ENCODE measurements at places on chromosomes 6 and 20.

DNA sequence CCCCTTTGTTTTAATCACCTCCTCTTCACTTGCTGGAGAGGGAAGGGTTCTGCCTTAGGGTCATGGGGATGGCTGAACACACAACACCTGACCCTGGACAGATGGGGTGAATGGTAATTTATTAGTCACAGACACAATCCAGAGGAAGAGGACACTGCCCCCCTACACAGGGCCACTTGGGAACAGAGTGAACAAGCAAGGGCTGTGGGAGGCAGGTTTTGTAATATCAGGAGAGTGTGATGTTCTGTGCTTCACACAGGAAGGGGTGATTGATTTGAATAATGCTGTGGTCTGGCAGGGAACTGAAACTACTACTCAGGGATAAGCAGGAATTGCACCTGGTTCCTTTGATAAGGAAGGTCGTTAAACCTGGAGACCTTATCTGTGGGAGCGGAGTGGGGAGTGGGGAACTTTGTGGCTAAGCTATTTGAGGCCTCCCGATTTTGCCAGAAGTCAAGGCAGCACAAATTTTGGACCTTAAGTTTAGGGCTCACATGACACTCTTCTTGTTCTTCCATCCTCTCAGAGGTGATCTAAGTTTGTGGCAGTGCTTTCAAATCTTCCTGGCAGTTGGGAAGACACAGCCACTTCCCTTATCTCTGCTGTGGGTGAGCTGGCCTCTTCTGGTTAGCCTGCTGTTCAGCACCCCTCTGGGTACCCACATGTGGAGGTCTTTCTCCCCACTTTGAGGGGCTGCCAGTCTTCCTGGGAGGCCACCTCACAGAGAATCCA, 77.8 kb downstream of the CD164 start:
- no peaks in the 10 kb centered on the region for H3K4me1 ChIP-seq
- H3K36me3 ChIP-seq = no peaks in the 10 kb centered on the region
- no peak overlapping the region for H3K27ac ChIP-seq
- no peaks in the 10 kb centered on the region for H3K27me3 ChIP-seq

GRCh38 chr20:20076297-20077065, 24.1 kb downstream of the CFAP61 start:
- no peak for DNase-seq
- no peaks in the 10 kb centered on the region for H3K4me1 ChIP-seq
- no peaks in the 10 kb centered on the region for H3K36me3 ChIP-seq

GRCh38 chr6:82030761-82031503, 216.6 kb downstream of the IBTK start:
- H3K27me3 ChIP-seq = no peaks in the 10 kb centered on the region
- H3K27ac ChIP-seq = no peak overlapping the region
- no peaks in the 10 kb centered on the region for H3K36me3 ChIP-seq
- DNase-seq = no peak

DNA sequence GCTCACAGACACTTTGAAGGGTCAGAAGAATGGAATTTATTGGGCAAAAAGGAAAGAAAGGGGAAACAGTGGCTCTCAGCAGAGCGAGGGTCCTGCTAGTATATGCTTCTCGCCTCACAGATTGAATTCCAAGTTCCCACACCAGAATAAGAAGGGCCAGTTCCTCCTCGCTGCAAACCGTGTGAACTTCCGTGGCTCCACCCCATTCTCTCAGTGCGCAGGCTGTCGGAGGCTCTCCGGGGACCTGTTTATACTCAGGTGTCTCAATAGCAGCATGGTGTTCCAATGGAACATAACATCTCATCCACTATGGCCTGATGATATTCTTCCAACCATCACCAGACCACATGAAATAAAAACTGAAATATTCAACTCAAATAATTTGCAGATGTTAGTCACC, 4.6 kb downstream of the SAMD3 start:
- no peak overlapping the region for H3K4me3 ChIP-seq
- no peak overlapping the region for H3K27ac ChIP-seq
- no peaks in the 10 kb centered on the region for H3K27me3 ChIP-seq
- no peaks in the 10 kb centered on the region for H3K36me3 ChIP-seq

DNA sequence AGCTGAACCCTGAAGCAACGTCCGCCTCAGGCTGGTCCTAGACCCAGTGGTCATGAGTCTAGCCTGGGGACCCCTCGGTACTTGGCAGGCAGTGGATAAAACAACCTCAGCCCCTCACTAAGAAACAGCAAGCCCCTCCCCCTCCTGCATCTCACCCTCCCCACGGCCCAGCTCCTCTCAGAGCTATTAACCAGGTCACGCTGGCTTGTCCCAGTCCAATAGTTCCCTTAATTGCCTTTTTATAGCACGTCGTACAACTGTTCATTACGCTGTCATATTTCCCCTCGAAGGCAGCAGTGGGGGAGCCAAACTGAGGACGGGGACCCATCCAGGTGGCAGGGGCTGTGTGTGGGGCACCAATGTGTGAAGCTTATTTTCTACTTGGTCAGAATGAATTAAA, 8.6 kb upstream of the SLC32A1 start:
- no peak overlapping the region for H3K27ac ChIP-seq
- peaks cover 12% of the 10 kb centered on the region for H3K27me3 ChIP-seq
- no peak for DNase-seq
- H3K4me3 ChIP-seq = no peak overlapping the region
- H3K36me3 ChIP-seq = no peaks in the 10 kb centered on the region

GRCh38 chr6:25370178-25371036, 91.2 kb downstream of the CARMIL1 start:
- no peaks in the 10 kb centered on the region for H3K36me3 ChIP-seq
- no peak for DNase-seq
- H3K4me3 ChIP-seq = no peak overlapping the region
- no peak overlapping the region for H3K27ac ChIP-seq

GRCh38 chr20:14853079-14853478, 515.7 kb upstream of the FLRT3 start:
- no peaks in the 10 kb centered on the region for H3K27me3 ChIP-seq
- no peak overlapping the region for H3K4me3 ChIP-seq
- no peak for DNase-seq
- no peaks in the 10 kb centered on the region for H3K36me3 ChIP-seq

DNA sequence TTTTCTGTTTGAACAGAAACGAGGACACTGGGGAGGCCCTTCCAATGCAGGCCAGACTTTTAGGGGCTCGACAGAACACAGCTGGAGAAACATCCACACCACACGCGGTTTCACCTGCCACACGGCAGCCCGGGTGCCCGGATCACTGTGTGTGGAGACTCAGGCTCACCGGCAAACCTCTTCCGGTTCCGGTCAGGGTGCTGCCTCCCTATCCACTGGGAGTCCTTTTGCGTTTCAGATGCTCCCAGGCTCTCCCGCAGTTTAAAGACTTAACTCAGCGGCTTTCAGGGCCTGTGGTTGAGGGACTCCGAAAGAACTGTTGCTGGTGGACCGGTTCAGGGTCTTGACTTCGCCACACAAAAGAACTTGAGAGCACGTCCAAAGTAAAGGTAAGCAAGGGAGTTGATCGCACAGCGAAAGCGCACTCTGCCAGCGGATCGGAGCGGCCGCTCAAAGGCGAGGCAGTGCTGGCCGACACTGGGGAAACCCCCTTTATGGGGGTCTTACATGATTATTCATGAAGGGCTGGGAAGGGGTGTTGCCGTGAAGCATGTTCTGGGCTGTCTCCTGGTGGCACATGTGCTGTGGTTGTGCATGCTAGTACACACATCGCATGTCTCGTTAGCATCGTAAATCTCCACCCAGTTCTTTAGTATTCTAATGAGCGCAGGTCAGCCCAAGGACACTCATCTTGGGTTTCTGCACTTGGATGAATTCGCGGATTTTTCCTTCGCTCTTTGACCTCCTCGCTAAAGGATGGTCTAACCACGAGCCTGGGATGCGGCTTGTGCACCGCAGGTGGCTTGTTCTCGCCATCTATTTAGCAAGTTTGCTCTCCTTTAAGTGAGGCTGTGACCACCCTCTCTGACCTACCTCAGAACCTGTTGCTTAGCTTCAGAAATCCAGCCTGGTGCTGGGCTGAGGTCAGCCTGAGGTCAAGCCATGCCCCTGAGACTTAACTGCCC, 180.3 kb downstream of the CDH26 start:
- H3K27ac ChIP-seq = no peak overlapping the region
- DNase-seq = peak; percentile 35
- no peaks in the 10 kb centered on the region for H3K27me3 ChIP-seq
- peaks cover 28% of the 10 kb centered on the region for H3K4me1 ChIP-seq

GRCh38 chr6:42846505-42846904, 32.9 kb upstream of the RPL7L1 start:
- no peaks in the 10 kb centered on the region for H3K4me1 ChIP-seq
- no peaks in the 10 kb centered on the region for H3K36me3 ChIP-seq
- no peaks in the 10 kb centered on the region for H3K27me3 ChIP-seq
- no peak for DNase-seq
- no peak overlapping the region for H3K27ac ChIP-seq

- H3K27me3 ChIP-seq = no peaks in the 10 kb centered on the region
- no peaks in the 10 kb centered on the region for H3K36me3 ChIP-seq
- no peak overlapping the region for H3K4me3 ChIP-seq
- H3K27ac ChIP-seq = no peak overlapping the region
These were observed 16.2 kb upstream of the ADRM1 start for GRCh38 chr20:62286493-62287064.

DNA sequence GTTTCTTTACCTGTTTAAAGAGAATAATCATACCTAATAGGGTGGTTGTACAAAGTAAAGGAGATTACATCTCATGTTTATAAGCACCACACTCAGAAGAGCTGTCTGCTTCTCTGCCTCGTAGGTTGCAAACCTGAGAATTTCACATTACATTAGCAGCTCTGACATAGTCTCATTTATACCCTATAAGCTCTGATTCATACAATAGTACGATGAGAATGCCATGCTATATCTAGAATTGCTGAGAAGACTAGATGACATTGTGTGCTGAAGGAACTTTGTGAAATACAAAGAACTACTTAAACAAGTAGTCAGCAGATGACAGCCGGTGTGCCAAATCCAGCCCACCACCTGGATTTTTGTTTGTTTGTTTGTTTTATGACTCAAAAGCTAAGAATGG, 121.2 kb downstream of the ADAT2 start:
- H3K4me3 ChIP-seq = no peak overlapping the region
- no peak for DNase-seq
- no peaks in the 10 kb centered on the region for H3K27me3 ChIP-seq

DNA sequence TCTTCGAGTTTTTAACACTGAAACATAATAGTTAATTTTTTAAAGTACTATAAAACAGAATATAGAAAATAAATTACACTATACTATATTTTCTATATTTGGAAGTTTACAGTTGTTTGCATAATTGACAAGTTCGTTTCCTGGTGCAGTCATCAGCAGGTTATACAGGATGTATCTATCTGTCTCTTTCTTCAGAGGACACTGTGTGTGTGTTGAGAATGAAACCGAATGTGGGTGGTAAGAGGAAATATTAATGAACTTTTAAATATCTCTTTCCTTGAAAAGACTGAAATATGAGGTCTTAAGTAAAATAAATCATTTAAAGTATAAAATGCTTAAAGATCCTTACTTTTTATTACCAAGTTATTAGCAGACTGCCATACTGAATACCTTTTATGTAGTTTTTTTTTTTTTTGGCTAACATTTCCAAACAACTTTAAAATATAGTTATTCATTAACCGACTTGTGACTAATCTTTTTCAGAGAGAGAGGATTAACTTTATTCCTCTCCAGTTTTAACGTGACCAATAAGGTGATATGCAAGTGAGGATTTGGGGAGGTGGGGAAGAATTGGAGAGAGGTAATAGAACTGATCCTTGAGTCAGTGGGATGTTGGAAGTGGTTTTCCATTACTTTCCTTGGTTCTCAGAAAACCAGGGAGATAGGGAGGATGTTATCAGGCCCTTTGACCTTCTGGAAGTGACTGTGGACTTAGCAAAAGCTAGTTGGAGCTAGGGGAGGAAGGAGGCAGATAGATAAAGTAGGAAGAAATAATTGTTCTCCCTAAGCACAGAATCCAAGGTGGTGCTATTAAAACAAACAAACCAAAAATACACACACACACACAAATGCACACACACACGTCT, 380.0 kb upstream of the FLRT3 start:
- no peaks in the 10 kb centered on the region for H3K4me1 ChIP-seq
- H3K36me3 ChIP-seq = no peaks in the 10 kb centered on the region
- H3K27me3 ChIP-seq = no peaks in the 10 kb centered on the region
- H3K4me3 ChIP-seq = no peak overlapping the region
- no peak overlapping the region for H3K27ac ChIP-seq

Data from adrenal gland (tissue), 19 donors.